ENCODE measurements at places on chromosomes 12 and 14. TPM values are rescaled to one million over a fixed set of nuclear protein-coding genes. Genes with fewer than 3 reads are reported as not detected.

The DBX2 gene
- total RNA-seq: not detected

GRCh38 chr12:112482733-112483132 is 64.0 kb downstream of the PTPN11 start:
- no peak for DNase-seq

DNA sequence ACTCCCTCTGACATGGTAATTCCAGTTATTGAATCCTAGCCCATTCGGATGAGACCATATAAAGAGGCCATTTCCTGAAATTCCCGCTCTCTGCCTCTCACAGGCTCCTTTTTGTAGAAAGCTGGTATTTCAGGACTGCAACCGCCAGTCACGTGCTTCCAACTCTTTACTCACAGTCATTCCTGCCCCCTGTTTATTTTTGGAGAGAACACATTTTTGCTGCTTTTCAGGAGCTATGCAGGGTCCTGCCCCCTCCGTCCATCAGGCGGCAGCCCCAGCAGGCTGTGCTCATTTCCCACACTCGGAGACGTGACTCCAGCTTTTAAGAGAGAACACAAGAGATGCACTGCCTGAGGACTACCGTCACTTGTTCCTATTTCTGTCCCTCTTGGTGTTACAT is 26.8 kb downstream of the IFT43 start:
- no peak for DNase-seq

DNA sequence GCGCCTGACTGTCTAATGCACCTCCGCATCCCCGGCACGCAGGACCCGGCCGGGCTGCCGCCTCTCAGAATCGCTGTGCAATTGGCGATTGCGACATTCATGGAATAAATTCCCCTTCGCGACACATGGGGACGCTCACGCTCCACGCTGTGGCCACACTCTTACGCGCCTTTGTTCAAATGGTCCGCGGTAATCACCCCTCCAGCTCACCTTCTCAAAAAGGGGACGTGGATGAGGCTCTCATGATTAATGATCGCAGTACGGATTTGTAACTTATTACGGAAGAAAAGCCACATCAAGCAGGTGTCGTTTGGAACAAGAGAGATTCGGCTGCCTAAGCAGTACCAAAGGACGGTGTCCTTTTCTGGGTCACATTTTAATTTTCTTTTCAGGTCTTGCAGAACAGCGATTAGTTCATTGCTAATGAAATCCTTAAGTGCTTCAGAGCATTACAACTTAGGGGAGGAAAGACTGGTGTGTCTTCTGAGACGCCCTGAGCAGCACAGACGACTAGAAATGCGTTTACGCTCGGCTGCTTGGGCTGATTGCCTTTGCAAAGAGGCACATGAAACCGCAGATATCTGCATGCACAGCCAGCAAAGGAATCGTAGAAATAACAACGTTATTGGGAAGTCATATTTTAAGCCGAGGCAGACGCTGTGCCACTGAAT is 37.3 kb upstream of the ADGRD1 start:
- DNase-seq: peak; percentile 6

- DNase-seq: no peak
Measured at GRCh38 chr14:38342803-38343202, 86.9 kb upstream of the CLEC14A start.

DNA sequence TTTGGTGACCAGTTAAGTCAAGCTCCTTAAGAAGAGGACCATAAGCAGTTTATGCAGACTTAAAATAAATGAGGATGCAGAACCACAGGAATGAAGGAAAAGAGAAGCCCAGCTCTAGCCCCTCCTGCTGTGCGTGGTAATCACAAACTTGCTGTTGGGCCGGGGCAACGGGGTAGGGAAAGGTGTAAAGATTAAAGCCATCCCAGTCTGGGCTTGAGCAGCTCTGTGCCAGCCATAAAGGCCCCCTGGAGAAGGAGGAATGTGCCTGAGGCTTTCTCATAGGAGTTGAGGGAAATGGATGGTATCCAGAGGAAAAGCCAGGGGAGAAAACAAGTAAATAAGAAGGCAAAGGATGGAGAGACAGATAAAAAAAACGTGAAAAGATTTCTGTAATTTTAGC is 25.1 kb downstream of the TEP1 start:
- DNase-seq: no peak

DNA sequence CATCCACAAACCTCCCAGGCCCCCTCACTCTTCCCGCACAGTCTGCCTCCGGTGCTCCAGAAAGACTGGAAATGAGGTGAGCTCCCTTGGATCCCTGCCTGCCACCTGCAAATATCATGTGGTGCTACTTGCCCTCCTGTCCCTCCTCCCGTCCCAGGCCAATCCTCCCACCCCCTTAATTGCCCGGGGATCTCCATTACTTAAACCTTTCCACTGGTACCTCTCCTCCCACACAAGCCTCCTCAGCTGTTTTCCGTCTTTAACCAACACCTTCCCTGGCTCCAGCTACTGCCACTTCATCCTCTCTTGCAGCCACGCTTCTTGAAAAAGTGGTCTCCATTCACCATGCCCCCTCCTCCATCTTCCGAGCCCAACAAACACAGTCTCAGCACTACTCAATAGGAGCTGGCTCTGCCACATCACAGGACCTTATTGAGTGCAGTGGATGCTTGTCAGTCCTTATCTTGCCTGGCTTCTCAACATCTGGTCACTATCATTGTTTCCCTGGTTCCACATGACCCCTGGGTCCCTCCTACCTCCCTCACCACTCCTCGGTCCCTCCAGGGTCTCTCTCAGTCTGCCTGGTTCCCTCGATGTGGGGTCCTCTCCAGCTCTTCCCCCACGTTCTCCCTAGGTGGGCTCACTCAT is 11.5 kb downstream of the FAIM2 start:
- no peak for DNase-seq

DNA sequence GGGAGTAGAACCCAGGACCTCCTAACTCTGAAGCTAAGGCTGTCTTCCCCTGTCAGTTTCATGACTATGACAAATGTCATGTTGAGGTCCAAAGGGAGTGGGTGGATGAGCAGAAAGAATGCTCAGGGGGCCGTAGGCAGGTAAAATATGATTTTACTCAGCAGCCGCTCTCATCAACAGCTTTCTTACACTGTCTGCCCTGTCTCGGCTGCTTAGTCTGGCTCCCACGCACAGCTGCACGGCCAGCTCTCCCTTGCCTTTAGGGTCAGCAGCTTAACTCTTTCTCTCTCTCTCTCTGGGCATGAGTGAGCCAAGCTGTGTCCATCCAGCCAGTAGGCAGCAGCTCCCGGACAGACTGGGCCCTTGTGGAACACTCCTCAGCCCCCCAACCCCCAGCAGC is 95.2 kb downstream of the GCH1 start:
- no peak for DNase-seq

- no peak for DNase-seq
Measured at GRCh38 chr12:79512068-79512467, 178.7 kb downstream of the PAWR start.

The PRMT5 gene
- total RNA-seq: 142 TPM

The SLC4A8 gene
- total RNA-seq: 1.1 TPM

The JAG2 gene
- 5.7 TPM for total RNA-seq

All from epithelial cell of proximal tubule (primary cell).